ENCODE measurements at places on chromosomes 13 and 19.

DNA sequence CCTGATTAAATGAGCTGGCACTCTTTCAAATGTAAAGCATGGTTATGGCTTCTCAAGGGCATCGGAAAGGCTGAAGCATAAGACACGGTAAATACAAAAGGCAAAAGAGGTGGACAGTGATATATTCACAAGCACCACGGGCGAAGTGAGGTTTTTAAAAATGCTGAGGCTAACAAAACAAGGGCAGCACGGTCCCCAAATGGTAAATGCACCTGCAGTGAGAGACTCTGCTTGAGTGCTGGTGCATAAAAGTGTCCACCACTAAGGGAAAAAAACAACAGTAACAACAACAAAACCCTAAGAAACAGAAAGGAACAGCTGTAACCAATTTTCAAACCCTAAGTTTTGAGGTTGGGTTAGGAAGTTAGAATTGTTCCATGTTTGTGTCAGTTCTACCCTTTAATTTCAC lies 234.9 kb downstream of the PCDH9 start:
- no peak for DNase-seq

DNA sequence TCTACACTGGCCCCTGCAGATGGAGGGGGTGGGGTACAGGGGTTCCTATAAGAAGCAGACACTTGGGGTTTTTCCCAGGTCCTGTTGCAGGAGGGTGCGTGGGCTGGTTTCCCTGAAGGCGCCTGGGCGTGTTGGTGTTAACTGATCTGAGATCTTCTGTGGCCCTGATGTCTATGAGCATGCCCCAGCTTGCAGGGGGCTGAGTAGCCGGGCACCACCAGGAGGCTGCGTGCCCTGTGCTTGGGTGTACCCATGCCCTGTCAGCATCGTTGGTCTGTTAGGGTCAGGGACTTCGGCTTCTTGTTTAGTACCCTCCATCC lies 45.3 kb downstream of the CAPN12 start:
- DNase-seq = no peak

DNA sequence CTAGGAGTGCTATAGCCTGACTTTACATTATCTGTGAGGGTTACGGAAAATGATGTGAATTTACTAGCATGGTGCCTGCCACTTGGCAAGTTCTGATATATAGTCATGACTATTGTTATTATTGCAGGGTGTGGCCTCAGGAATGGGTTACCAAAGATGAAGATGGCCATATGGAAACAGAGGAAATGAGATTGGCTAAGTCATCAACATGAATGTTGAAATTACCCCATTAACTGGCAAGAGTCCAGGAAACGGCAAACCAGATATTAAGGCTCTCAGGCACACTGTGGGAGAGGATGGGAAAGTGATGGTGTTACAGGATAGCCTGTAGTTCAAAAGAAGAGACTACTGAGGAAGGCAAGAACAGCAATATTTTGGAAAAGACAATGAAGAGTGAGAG lies 183.3 kb downstream of the KCNRG start:
- DNase-seq = no peak

- no peak for DNase-seq
These were observed 19.1 kb downstream of the GPR183 start for GRCh38 chr13:99288089-99288488.

- peak; percentile 64 for DNase-seq
These were observed 11.2 kb upstream of the ARHGEF18 start for GRCh38 chr19:7337380-7338194.

GRCh38 chr13:94431574-94431973 lies 47.9 kb downstream of the DCT start:
- DNase-seq = no peak

DNA sequence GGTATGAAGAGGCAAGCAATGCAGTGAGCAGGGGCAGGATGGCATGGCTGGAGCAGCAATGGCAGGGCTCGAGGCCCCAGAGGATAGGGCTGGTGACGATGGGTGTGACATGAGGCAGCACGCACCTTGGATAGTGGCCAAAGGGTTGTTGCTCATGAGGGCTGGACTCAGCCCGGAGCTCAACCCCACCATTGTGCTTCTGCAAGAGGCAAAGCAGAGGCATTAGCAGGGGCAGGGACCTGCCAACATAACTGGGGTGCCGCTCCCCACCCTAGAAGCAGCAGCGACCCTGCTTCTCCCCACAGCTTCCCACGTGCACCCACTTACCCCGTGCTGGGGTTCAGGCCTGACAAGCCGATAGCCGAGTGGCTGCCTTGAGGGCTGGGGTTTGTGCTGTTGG lies 15.8 kb downstream of the ZNF574 start:
- DNase-seq = no peak

DNA sequence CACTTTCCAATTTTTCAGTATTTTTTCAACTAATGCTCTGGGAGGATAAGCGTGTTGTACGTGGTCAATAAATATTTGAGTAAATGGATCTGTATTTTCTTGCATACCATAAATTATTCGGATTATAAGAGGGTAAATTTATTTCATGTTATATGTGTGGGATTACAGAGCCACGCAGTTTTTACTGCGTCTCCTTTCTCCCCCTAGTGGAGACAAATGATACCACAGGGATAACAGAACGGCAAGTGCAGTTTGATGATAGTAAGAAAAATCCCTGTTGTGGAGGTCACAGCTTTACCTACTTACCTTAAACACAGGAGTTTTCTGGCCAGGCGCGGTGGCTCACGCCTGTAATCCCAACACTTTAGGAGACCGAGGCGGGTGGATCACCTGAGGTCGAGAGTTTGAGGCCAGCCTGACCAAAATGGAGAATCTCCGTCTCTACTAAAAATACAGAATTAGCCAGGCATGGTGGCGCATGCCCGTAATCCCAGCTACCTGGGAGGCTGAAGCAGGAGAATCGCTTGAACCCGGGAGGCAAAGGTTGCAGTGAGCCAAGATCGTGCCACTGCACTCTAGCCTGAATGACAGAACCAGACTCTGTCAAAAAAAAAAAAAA lies 16.8 kb downstream of the MBD3L2B start:
- no peak for DNase-seq

GRCh38 chr13:27273658-27274425 lies 3.2 kb downstream of the RASL11A start:
- no peak for DNase-seq

DNA sequence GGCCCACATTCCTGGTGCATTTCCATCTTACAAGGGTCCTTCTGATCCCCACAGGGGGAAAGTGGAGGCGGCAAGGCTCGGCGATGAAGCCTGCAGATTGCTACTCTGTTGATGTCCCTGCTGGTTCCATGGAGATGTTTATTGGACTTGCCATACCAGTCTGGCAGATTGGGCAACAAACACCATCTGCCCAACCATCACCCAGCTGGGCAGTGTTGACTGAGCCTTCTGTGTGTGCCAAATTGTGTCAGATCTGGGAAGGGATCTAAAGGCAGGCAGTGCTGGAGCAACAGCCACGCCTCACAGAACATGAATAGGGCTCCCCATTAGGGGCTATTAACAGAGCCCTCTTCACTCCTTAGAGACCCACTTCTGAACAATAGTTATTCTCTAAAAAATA lies 35.0 kb downstream of the FLT1 start:
- no peak for DNase-seq

DNA sequence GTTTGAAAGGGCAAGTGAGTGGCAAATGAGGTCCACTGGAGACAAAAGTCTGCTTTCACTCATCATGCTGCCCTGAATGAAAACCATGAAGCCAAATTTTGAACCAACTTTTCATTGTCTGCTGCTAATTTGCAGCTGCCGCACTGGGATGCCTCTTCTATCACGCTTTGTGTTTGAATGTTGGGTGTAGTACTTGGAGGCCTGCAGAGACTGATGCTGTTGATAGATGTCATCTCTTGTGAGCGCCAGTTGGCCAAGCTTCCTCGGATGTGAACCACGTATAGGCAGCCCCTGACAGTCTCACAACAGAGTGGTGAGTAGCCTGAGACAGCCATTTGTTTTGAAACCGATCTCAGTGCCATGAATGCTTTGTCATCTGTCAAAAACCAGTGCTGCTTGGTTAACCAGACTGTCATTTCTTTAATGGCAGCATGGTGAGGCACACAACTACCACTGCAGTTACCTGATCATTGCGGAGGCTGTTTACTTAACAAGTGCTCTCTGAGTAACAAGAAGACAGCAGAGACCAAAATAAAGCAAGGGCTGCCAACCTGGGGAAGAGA lies 31.2 kb upstream of the SLC10A2 start:
- no peak for DNase-seq

DNA sequence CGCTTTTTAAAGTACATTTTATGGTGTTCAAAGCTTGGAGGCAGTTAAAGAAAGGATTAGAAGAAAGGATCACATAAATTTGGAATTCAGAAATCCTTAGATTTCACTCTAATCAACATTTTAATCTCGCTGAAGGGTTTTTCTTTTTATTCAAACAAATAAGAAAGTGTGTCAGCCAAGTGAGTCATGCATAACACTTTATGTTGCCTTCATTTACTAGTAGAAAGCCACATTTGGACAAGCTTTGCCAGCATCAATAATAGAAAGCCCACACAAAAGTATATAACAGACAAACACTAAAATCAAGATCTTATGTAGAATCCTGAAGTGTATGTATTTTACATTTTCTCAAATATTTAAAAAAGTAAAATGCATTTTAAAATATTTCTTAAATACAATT lies 154.9 kb upstream of the TRPC4 start:
- no peak for DNase-seq

GRCh38 chr13:102897371-102898138 lies 51.7 kb downstream of the ERCC5 start:
- no peak for DNase-seq

- DNase-seq = no peak
These were observed 82.0 kb downstream of the PCDH9 start for GRCh38 chr13:67148161-67148571.

- DNase-seq = no peak
These were observed 1290.9 kb upstream of the ATXN8OS start for GRCh38 chr13:68816715-68817114.

DNA sequence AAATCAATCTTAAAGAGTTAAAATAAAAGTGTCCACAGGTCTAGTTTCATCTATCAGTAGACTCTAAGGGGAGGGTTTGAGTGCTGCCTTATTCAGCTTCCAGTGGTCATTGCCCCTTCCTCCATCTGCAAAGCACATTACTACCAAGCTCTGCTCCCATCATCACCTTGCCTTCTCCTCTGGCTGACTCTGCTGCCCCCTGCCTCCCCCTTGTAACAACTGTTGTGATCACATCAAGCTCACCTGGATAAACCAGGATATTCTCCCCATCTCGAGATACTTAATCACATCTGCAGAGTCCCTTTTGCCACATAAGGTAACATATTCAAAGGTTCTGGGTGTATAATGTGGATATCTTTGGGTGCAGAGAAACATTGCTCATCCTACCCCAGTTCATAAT lies 43.3 kb upstream of the GPC6 start:
- no peak for DNase-seq

DNA sequence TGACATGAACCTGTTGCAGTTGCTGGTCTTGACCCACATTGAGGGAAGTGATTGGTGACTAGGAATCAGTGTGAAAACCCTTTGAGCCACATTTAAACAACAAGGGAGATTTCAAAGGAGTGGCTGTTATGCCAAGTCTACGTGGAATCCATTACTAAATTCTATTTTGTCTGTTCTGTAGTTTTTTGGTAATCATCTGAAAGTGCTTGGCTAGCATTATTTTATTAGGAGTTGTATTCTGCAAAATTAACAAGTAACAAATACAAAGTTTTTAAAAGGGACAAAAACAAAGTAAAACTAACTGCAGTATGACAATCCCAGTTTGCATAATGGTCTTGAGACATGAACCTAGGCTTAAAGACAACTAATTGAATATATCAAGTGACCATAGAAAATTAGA lies 14.0 kb upstream of the ZNF780A start:
- DNase-seq = no peak

- no peak for DNase-seq
These were observed 2.1 kb downstream of the IFNL2 start for GRCh38 chr19:39270036-39270871.

DNA sequence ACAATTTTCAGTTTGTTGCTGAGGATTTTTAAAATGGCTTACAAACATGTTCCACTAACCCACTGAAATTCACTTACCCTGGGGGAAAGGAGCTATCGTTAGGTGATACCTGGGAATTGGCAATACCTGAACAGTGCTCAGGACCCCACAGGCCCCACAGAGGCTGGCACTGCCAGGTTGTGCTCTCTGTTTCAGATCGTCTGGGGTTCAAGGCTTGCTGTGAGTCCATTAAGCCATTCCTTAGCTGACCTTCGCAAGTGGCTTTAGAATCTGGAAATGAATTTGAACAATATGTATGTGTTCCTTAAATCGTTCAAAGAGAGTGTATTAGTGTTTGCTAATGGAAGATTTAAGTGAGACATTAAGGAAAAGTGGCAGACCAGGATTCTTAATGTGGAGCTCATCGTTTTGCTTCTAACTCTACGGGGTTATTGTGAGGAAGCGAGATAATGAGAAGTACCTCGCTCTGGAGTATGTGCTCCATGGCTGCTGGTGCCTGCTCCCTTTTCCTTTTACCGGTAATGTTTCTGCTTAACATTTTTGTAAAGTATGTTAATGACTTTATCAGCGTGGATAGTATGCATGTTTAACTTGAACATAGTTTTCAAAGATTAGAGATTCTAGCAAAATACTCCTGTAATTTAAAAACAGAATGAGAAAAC lies 13.6 kb downstream of the KLF5 start:
- DNase-seq = no peak

GRCh38 chr13:51595416-51595815 lies 11.2 kb downstream of the WDFY2 start:
- no peak for DNase-seq

- DNase-seq = peak; percentile 33
These were observed 37.9 kb downstream of the SOX1 start for GRCh38 chr13:112104881-112105234.

- no peak for DNase-seq
These were observed 594 bp downstream of the ZNF146 start for GRCh38 chr19:36215276-36216123.

GRCh38 chr13:23673354-23673753 lies 103.1 kb downstream of the TNFRSF19 start:
- DNase-seq = no peak

- no peak for DNase-seq
These were observed 1297.0 kb upstream of the ATXN8OS start for GRCh38 chr13:68810660-68811059.

GRCh38 chr13:83024232-83024631 lies 858.0 kb downstream of the SLITRK1 start:
- no peak for DNase-seq

- no peak for DNase-seq
These were observed 13.9 kb upstream of the HS6ST3 start for GRCh38 chr13:96075953-96076543.

DNA sequence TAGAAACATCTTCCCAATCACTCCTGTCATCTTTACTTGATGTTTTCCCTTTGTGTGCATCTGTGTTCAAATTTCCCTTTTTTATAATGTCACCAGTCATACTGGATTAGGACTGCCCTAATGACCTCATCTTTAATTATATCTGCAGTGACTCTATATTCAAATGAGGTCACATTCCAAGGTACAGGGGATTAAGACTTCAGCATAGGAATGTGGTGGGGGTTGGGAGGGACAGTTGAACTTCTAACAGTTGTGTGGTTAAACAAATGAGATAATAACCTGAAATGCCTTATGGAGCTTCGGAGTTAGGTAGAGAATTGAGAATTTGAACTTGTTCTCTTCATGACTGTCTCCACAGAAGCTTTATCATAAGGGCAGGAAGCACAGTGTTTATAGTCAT lies 23.0 kb downstream of the PAN3 start:
- no peak for DNase-seq

GRCh38 chr13:43115141-43115540 lies 91.8 kb downstream of the DNAJC15 start:
- DNase-seq = no peak

GRCh38 chr19:3304871-3305423 lies 61.4 kb upstream of the NFIC start:
- peak; percentile 82 for DNase-seq

GRCh38 chr19:42538841-42539709 lies 10.8 kb upstream of the CEACAM1 start:
- no peak for DNase-seq
